ENCODE measurements at places on chromosomes 4 and X. TPM values are rescaled to one million over a fixed set of nuclear protein-coding genes. Genes with fewer than 3 reads are reported as not detected.

The KDR gene
- 321 TPM for total RNA-seq

The CXCL3 gene
- total RNA-seq = 0.85 TPM

The ITIH6 gene
- not detected for total RNA-seq

The GAGE12G gene
- total RNA-seq = not detected

The PHEX gene
- 0.37 TPM for total RNA-seq

The COL4A6 gene
- 0.68 TPM for total RNA-seq

The STAP1 gene
- not detected for total RNA-seq

The SMARCA1 gene
- total RNA-seq = 48.0 TPM

The ADGRG4 gene
- not detected for total RNA-seq

The SPANXB1 gene
- total RNA-seq = not detected

- DNase-seq = no peak
Measured at GRCh38 chr4:84697159-84697558, 114.2 kb downstream of the CDS1 start.

DNA sequence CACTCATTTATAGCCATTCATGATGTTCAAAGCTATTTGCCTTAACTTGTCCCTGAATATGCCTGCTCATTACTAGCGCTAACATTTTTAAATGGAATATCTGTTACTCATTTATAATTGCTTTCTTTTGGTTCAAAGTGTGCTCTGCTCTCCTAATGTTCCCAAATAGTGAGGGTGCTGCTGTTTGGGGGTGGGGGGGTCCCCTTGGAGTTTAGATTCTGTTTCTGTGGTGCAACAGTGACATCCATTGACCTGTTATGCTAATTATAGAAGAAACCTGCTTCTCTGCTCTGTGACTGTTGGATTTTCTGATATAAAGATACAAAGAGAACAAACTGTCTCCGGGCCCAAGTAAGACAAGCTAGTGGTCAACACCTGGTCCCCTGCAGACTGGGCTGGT is 222.4 kb downstream of the SHROOM3 start:
- no peak for DNase-seq

- DNase-seq = no peak
Measured at GRCh38 chr4:26893491-26893890, 32.9 kb downstream of the STIM2 start.

DNA sequence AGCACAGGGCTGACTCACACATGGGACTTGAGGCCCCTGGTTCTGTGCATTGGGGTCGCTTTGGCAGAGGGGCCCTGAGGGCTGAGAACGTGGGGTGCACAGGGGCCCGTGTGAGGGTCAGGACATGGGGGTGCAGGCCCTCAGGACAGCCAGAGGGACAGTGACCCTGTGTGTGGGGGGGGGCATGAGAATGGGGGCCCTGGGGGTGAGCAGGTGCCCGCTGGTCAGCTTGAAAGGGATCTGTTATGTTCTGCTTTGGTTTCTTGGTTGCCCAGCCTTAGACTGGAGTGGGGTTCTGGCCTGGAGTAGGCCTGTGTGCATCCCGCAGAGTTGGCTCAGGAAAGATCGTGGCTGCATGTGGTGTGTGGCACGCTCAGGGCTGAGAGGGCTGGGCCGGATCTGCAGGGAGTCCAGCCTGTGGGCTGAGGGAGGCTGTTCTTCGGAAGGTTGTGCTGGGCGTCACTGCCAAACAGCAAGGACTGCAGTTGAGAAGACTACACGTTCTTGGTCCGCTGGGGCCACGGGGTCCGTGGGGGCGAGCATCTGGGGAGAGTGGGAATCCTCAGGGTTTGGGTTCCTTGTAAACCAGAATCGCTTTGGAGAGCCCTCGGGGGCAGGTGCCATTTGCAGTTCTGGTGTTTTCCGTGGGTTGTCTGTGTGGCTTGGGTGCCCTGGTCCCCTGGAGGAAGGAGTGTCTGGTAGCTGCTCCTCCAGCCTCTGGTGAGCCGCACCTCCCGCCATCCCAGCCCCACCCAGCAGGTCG is 15.2 kb upstream of the UVSSA start:
- DNase-seq = no peak

- peak; percentile 27 for DNase-seq
Measured at GRCh38 chrX:77962068-77962902, 7.2 kb downstream of the PGAM4 start.

GRCh38 chr4:99149426-99150019 is 5.4 kb upstream of the ADH4 start:
- no peak for DNase-seq

- DNase-seq = no peak
Measured at GRCh38 chrX:29699239-29699638, 516.1 kb upstream of the MAGEB2 start.

DNA sequence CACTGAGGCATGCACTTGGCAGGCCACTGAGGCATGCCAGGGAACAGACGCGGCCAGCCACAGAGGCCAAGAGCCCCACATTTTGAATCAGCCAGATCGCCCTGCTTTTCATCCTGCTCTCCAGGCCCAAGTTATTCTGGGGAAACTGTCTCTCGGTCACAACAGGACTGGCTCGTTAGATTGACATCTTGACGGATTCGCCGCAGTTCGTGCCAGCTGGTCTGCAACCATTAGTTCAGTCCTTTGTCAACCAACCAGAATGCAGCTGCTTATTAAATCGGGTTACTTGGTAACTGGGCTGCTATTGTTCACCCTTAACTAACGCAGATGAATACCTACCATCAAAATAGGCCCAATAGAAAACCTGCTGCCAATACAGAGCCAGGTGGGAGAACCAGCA is 16.7 kb downstream of the CLDN34 start:
- no peak for DNase-seq

DNA sequence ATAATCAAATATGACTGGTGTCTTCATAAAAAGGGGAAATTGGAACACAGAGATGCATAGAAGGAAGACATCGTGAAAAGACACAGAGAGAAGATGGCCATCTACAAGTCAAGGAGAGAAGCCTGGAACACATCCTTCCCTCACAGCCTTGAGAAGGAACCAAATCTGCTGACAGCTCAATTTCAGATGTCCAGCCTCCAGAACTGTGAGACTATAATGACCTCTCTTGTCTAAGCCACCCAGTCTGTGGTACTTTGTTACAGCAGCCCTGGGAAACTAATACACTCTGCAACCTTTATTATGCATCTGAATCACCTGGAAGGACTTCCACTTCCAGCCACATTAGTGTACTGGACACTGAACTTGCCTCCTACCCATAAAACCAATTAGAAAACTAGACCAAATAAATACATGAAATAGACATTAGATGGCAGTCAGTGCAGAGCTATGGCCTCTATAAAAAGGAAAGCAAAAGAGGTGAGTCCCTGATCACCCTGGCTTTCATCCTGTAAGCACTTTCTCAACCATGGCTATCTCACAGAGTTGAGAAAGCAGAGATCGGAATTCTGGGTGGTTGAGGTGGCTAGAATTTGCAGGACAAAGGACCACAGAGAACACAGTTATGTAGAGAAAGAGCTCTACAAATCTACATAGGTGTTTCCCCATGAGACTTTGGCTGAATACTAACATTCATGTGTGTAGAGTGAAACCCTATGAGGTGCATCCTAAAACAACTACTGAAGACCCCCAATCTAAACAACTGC is 25.7 kb downstream of the GAB3 start:
- no peak for DNase-seq

GRCh38 chr4:153834901-153835300 is 46.0 kb upstream of the SFRP2 start:
- DNase-seq = no peak

- no peak for DNase-seq
Measured at GRCh38 chr4:158870626-158871334, 102.0 kb downstream of the FNIP2 start.

DNA sequence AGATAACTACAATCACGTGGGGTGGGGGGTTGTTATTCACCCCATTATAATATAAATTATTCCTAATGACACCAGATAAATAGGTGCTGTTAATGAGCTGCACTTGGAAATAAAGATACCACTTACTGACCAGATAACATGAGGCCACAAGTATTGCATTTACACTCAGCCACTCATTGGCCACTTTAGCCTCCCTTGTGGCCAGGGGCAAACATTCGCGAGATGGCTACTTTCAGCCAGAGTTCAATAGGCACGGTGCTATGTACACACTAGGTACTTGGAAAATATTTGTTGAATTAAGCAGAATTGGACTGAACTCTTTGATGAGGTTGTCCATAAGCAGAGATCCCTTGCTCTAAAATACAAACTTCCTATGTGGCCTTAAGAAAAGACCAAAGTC is 713.7 kb upstream of the TENM3 start:
- no peak for DNase-seq

DNA sequence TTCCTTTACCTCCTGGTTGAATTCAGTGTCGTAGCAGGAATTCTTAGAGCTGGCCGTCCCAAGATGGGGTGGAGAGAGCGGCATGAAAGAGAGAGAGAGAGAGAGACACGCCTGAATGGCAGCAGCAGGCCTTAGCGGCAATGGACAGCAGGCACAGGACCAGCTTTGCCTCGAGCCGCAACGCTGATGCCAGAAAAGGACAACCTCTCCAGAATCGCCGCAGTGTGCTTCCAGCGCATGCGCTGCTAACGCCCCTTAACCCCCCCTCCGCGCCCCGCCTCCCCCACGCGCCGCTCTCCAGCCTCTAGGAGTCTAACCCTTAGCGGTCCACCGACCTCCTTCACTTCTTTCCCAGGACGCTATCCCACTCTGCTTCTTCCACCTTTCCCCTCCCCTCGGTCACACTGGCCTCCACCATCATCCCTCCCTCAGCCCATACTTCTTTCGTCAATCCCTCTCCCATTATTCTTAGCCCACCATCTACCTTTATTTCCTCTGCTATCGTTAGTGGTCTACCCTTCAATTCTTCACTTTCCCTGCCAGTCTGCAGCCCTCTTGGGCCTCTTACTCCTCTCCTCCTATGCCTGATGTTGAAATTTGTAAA is 10.5 kb upstream of the ZCCHC13 start:
- DNase-seq = peak; percentile 78

DNA sequence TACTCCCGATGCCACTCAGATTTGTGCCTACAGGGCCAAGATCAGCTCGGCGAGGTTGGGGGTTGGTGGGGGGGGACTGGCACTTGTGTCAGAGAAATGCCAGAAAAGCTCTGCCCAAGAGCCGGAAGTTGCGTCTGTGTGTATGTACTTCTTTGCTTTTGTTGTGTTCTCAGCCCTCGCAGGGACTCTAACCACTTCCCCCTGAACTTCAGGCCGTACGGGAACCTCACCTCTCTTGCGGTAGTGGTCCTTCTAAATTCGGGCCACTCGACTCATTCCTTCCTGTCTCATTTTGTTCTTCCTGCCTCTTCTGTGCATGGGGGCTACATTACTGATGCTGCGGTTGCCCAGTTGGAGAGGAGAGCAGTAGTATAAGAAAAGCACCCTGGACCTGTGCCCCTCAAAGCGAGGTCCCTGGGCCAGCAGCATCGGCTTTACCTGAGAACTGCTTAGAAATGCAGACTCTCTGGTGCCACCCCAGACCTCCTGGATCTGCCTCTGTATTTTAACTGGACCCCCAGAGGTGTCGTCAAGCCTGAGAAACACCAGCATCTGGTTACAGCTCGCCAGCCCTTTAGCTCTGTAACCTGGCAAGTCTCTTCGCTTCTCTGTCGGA is 146.3 kb upstream of the RPS6KA3 start:
- no peak for DNase-seq

GRCh38 chrX:134633394-134633793 is 24.9 kb downstream of the PLAC1 start:
- no peak for DNase-seq

- DNase-seq = no peak
Measured at GRCh38 chrX:22026731-22027130, 5.4 kb upstream of the PHEX start.

DNA sequence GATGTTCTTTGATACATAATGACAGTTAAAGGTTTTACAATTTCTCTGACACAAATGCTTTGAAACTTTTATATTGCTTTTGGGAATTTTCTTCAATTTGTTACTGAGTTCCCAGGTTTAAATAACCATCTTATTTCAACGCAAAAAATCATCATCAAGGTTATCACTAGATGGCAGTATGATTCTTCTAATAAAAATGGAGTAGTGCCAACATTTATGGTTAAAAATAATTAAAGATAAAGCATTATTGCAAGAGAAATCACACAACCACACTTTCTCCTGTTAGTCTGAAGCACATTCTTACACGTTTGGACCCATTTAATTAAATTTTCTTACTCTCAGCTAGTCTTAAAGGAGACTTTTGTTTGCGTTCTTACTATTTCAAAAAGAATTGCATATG is 611.3 kb upstream of the CPXCR1 start:
- no peak for DNase-seq

GRCh38 chr4:16140879-16141249 is 57.0 kb upstream of the PROM1 start:
- peak; percentile 90 for DNase-seq

GRCh38 chr4:183631577-183632198 is 27.3 kb downstream of the RWDD4 start:
- no peak for DNase-seq

- DNase-seq = peak; percentile 96
Measured at GRCh38 chr4:85783483-85783882, 308.5 kb downstream of the ARHGAP24 start.
